ENCODE measurements at places on chromosomes 11 and 22.
A peak's percentile ranks its signal among the peaks of the same experiment; 100 is the strongest.

DNA sequence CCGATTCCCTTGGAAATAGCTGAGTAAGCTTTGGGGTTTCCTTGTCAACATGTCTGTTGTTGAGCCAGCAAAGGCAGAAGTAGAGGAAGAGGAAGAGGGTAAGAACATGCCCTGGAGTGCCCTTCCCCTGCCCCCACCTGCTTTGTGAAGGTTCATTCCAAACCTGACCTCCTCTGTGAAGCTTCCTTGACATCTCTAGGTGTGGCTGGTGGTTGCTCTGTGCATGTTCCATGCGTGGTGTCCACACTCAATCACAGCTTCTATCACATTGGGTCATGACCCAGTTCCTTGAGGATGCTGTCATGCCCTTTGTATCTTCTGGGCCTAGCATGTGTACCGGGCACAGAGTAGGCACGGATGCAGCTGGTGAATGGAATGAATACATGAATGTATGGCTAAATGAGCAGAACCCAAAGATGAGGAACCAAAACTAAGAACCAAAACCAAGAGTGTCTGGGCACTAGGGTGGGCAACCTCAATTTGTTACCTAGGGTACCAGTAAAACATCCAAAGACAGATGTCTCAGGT, 23.7 kb upstream of the FXYD6 start:
- DNase-seq: no peak

- DNase-seq: peak; percentile 45
Measured at GRCh38 chr22:43036282-43036829, 21.4 kb upstream of the PACSIN2 start.

- no peak for DNase-seq
Measured at GRCh38 chr22:22085702-22086500, 103.3 kb upstream of the TOP3B start.

DNA sequence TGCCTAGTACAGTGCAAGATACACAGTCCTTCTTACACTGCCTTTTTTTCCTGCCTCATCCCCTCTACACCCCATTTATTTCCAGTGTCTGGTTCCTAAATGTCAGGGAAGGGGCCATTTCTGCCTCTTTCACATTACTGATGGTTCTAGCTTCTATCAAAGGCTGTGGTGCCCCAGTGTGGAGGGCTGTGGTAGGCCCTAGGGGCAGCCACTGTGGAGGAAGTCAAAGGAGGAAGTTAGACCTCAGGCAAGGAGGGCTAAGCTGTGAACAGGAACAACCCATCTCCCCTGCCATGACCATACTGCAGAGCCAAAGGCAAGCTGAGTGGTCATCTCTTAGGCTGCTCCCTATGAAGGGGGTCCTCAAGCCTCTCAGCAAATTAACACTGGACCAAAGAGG, 81.9 kb upstream of the CRTAM start:
- no peak for DNase-seq

DNA sequence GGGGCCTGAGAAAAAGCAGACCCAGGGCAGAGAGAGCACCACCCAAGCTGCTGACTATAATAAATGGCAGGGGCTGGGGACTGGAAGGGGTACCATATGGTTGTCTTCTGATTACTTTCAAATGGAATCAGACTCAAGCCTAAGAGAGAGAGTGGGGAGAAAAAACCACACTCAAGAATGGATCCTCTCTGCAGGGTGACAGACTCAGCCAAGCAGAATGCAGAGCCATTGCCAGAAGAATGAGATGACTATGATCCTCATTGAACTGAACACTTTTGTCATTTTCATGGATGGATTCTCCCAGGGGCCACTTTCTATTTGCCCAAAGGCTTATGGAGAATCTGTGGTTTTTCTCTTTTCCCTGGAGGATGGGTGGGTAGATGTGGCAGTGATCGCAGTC, 8.7 kb downstream of the UBASH3B start:
- no peak for DNase-seq

GRCh38 chr11:11746449-11746848, 95.3 kb upstream of the USP47 start:
- no peak for DNase-seq

GRCh38 chr11:134596404-134596803, 184.4 kb upstream of the B3GAT1 start:
- no peak for DNase-seq

GRCh38 chr11:64373598-64373974, 14.6 kb downstream of the RPS6KA4 start:
- DNase-seq: no peak

DNA sequence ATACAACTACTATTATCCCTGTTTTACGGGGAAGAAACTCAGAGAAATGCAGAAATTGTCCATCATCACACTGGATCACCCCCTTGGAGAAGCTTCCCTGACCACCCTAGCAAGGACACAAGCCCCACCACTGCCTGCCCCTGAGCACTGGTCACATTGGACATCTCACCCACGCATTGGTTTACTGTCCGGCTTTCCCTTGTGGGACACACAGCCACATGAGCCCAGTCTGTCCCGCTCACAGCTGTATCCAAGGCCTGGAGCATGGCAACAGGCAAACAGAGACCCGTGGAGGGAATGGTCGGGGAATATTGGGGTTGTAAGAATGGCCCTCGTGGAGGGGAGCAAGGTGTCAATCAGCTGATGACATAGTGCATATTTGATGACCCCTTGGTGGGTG, 42.7 kb upstream of the FGF3 start:
- no peak for DNase-seq

GRCh38 chr11:67389477-67389876, 2.3 kb upstream of the RAD9A start:
- DNase-seq: peak; percentile 67

DNA sequence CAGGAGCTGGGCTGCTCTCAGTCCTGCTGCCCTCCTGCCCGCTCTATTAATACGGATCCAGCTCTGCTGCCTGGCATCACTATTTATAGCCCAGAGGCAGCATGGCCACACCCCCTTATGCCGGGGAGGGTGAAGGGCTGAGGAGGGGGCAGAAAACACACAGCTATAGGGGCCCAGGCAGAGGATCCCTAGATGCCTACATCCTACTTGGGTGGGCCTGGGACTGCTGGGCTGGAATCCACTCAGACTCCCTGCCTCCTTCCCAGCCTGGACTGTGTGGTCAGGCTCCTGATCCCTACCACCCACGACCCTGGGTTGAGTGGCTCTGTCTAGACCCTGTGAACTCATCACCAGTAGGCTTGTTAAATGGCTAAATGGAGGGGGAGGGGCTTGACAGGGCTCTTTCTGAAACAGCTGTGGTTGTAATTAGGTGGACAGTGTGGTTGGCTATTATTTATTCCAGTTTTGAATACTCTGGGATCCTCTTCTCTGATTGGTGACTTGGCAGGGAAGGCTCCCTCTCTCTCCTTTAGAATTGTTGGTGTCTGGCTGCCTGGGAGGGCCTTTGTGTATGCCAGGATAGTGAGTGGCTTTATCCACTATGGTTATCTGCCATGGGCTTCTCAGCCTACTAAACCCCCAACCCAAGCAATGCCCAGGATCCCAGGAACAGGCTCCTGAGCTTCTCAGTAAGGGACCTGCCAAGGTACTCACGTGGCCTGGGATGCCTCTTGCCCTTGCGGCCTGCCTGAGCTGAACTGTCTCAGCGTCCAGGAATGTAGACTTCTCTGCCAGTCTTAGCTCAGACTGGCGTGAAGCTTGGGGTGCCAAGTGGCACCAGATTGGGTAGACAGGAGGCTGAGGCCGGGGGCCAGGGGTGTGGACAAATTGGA, 15.2 kb downstream of the PHLDB1 start:
- DNase-seq: peak; percentile 66

- DNase-seq: no peak
Measured at GRCh38 chr22:19687561-19688300, 26.6 kb upstream of the SEPTIN5 start.

- no peak for DNase-seq
Measured at GRCh38 chr11:9738116-9738515, 74.2 kb downstream of the SWAP70 start.

GRCh38 chr11:116177521-116178210, 595.1 kb downstream of the BUD13 start:
- DNase-seq: no peak

GRCh38 chr11:116556483-116556882, 216.3 kb downstream of the BUD13 start:
- no peak for DNase-seq

DNA sequence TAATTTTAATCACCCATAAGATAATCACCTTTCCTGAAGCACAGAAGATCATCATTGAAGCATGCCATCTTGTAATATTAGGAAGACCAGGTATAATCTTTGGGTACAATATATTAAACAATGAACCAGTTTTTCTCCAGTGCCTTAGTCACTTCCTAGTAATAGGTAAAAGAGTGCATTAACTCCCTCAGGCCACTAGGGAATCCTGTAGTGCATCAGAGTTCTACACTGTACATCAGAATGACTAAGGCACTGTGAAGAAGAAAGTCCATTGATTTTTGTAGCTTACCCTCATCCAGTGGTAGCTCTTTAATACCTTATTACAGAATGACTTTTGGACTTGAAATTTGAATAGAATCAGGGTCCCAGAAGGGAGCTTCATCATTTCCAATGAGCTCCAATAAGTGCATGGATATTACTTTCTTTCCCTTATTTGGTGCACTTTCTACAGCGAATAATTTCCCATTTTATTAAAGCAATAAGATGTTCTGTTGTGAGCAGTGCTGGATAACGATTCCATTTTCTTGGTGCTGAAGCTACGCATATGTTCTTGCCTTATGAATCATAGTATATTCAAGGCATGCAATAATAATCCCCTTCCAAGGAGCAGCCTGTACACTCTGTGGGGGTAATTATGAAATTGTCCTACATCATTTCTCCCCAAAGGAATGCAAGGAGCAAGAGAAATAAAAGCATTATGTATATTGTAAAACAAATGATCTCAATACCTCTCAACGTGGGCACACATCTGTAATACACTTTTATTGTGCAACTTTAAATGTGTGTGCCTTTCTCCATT, 4.7 kb downstream of the C11orf87 start:
- peak; percentile 2 for DNase-seq

DNA sequence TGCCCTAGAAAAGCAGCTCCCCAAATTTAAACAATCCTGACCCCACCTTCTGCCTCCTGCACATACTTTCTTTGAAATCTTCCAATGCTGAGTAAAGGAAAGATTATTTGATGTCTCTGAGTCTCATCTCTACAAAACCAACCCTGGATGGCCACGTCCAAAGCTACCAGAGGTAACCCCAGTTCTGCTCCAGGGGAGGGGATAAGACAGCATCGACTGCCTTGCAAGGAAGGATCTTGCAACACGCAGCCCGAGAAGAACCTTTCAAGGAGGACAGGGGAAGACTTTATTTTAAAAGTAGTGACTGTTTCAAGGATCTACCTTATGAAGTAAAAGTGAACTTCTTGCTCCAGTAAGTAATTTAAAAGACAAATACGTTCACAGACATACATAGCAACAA, 66.5 kb upstream of the TMEM45B start:
- no peak for DNase-seq

DNA sequence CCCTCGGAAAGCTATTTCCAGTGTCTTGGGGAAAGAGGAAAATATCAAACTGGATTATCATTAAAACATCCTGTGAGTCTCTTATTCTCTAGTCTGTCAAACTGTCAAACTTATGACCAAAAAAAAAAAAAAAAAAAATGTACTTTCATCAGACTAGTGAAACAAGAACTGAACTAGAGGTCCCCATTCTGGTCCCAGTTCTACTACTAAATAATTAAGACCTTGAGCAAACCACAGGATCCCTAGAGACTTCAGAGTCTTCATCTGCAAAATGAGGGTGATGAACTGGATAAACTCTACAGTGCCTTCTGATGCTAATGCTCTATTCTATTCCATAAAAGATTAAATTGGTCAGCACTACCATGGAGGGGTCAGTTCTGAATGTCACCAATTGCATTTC, 105.8 kb downstream of the SERGEF start:
- DNase-seq: no peak

DNA sequence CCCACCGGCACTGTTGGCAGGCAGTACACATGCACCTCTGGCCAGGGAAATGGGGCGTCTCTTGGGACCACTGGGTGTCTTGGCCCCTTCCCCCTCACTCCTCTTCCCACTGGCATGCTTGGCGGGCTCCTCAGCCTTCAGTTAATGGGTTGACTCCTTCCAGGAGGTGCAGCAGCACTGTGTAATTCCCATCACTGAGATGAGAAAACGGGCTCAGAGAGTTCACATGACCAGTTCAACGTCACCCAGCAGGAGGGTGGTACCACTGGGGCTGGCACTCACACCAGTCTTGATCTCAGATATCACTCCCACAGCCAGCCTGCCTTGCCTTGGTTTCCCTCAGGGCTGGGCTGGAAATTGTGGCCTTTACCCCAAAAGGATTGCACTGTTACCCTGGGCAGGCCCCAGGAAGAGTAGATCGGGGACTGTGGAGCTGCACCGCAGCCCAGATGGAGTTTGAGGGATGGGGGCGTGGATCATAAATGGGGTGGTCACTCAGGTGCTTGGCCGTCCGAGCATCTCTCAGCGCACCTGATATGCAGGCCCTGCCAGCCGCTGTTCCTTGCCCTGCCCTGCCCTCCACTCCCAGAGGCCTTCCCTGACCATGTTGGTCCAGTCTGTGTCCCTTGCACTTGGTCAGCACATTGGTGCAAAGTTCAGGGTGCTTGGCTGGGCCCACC, 16.9 kb downstream of the CAPN5 start:
- DNase-seq: no peak

DNA sequence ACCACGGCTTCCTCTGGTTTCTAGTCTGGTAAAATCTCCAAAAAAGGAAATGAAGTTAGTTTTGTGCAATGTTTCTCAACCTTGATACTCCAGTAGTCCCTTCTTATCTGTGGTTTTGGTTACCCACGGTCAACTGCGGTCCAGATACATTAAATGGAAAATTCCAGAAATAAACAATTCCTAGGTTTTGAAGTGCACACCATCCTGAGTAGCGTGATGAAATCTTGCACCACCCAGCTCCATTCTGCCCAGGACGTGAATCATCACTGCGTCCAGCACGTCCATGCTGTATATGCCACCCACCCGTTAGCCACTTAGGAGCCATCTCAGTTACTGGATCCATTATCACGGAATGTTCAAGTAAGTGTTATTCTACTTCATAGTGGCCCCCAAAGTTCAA, 117.0 kb downstream of the FBXO7 start:
- DNase-seq: no peak

DNA sequence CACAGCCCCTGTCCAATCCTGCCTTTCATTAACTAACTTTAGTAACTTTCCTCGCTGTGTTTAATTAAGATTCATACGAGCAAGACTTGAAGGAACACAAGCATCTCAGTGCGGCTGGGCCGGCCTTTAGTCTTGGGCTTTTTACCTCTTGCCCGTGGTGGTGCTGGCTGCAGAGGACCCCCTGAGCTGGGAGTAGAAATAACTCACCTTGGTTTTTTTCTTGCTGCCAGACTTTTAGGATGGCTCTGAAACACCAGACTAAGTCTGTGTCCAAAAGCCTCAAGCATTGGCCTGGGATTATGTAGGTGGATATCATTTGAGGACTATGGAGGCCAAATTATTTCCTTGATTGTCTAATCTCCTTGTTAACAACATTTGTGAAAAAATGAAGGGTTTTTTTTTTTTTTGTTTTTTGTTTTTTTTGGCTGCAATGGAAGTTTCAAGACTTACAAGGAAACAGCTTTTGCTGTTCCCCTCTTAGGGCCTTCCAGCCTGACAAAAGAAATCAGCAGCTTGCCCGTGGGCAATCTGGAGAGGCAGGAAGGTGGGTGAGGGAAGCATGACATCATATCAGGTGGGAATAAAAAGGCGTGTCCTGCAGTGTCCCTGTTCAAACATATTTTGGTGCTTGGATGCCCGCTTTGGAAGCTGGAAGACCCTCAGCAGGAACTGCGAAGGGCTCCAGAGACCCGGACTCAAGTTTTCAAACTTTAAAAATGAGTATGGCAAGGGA, 44.0 kb downstream of the SMIM38 start:
- no peak for DNase-seq
